ENCODE measurements at places on chromosomes 2 and 18. TPM values are rescaled to one million over a fixed set of nuclear protein-coding genes. Genes with fewer than 3 reads are reported as not detected.

- DNase-seq: no peak
- peaks cover 17% of the 10 kb centered on the region for H3K4me1 ChIP-seq
- no peak overlapping the region for H3K4me3 ChIP-seq
- no peaks in the 10 kb centered on the region for H3K27me3 ChIP-seq
- H3K36me3 ChIP-seq: no peaks in the 10 kb centered on the region
Measured at GRCh38 chr2:43161650-43162510, 64.5 kb downstream of the ZFP36L2 start.

DNA sequence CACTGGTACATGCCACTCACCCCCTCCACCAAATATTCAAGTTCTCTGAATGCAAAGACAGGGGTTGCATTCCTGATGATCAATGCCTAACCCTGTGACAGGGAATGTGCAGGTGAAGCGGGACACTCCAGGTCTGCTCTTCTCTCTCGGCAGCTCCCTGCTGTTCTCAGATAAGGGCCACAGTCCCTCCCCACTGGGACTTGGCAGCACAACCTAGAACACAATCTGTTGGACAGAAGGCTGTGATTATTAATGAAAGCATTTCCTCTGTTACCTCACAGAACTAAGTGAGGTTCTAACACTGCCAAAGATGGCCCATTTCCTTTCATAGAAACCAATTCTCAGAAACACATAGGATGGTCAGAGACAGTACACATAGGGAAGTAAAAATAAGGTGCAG, 42.7 kb downstream of the VSNL1 start:
- no peaks in the 10 kb centered on the region for H3K27me3 ChIP-seq
- no peaks in the 10 kb centered on the region for H3K4me1 ChIP-seq
- H3K4me3 ChIP-seq: no peak overlapping the region
- H3K36me3 ChIP-seq: no peaks in the 10 kb centered on the region
- H3K27ac ChIP-seq: no peak overlapping the region
- no peak for DNase-seq

HOXD9 gene
- 1.0 TPM for total RNA-seq

CDH2 gene
- 2.3 TPM for total RNA-seq

GRCh38 chr2:195535911-195536522, 121.0 kb upstream of the SLC39A10 start:
- no peak overlapping the region for H3K27ac ChIP-seq
- no peaks in the 10 kb centered on the region for H3K27me3 ChIP-seq
- DNase-seq: no peak
- H3K36me3 ChIP-seq: no peaks in the 10 kb centered on the region
- no peak overlapping the region for H3K4me3 ChIP-seq
